ENCODE measurements at places on chromosomes 2 and 18. TPM values are rescaled to one million over a fixed set of nuclear protein-coding genes. Genes with fewer than 3 reads are reported as not detected.

The GIGYF2 gene
- total RNA-seq: 35.8 TPM

The SKOR2 gene
- total RNA-seq: not detected

The GCKR gene
- not detected for total RNA-seq

The TLX2 gene
- 0.19 TPM for total RNA-seq

The GAREM1 gene
- 0.57 TPM for total RNA-seq

The SLC5A7 gene
- total RNA-seq: 0.05 TPM

The SLC19A3 gene
- total RNA-seq: 0.57 TPM

The METAP1D gene
- 2.4 TPM for total RNA-seq

GRCh38 chr2:120814352-120814751, 78.7 kb downstream of the GLI2 start:
- H3K4me1 ChIP-seq: no peaks in the 10 kb centered on the region
- H3K27ac ChIP-seq: no peak overlapping the region
- DNase-seq: no peak
- H3K36me3 ChIP-seq: no peaks in the 10 kb centered on the region
- no peak overlapping the region for H3K4me3 ChIP-seq

DNA sequence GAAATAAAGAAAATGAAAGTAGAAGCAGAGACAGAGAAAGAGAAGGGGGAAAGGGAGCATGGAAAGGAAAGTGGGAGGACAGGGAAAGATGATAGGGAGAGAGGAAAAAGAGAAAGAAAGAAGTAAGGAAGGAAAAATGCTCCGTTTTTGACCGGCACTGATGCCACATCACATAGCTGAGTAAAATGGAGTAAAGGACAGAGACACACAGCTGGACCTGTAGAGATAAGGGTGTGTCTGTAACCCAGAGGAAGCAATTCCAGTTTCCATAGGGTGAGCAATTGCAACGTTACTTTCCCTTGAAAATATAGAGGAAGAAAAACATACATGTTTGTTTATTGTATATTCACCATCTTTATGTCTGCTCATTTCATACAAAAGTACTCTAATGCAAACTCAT, 1866.9 kb upstream of the PIK3C3 start:
- H3K27ac ChIP-seq: no peak overlapping the region
- H3K27me3 ChIP-seq: no peaks in the 10 kb centered on the region
- no peaks in the 10 kb centered on the region for H3K4me1 ChIP-seq
- no peak overlapping the region for H3K4me3 ChIP-seq

GRCh38 chr2:241304039-241304670, 11.3 kb downstream of the HDLBP start:
- H3K27ac ChIP-seq: no peak overlapping the region
- DNase-seq: no peak
- no peak overlapping the region for H3K4me3 ChIP-seq
- peaks cover 3% of the 10 kb centered on the region for H3K36me3 ChIP-seq
- H3K27me3 ChIP-seq: no peaks in the 10 kb centered on the region

DNA sequence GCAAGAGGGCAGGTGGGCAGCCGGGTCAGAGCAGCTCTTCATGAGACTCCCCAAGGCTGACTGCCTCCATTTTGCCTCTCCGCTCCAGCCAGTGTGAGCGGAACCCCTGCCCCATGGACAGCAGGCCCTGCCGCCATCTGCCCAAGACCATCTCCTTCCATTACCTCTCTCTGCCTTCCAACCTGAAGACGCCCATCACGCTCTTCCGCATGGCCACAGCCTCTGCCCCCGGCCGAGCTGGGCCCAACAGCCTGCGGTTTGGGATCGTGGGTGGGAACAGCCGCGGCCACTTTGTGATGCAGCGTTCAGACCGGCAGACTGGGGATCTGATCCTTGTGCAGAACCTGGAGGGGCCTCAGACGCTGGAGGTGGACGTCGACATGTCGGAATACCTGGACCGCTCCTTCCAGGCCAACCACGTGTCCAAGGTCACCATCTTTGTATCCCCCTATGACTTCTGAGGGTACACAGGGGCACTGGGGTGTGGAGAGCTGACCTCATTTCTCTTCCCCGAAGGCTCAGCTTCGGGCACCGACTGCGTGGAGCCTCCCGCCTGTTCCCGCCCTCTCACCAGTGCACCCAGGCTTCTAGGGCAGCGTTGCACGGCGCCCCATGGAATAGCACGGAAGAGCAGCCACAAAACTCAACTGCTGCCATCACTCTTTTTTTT, 49.0 kb downstream of the FBLN7 start:
- DNase-seq: no peak
- peak overlapping the region; percentile 99 for H3K27ac ChIP-seq
- no peaks in the 10 kb centered on the region for H3K27me3 ChIP-seq
- H3K4me1 ChIP-seq: peaks cover 38% of the 10 kb centered on the region
- H3K36me3 ChIP-seq: no peaks in the 10 kb centered on the region

- H3K4me3 ChIP-seq: peak overlapping the region; percentile 26
- DNase-seq: no peak
- H3K4me1 ChIP-seq: peaks cover 3% of the 10 kb centered on the region
- H3K27me3 ChIP-seq: peaks cover 45% of the 10 kb centered on the region
- no peak overlapping the region for H3K27ac ChIP-seq
Observed at GRCh38 chr18:26656431-26656943, 108.1 kb upstream of the KCTD1 start.

GRCh38 chr2:8002765-8003393, 679.0 kb upstream of the ID2 start:
- H3K36me3 ChIP-seq: no peaks in the 10 kb centered on the region
- no peak for DNase-seq
- no peak overlapping the region for H3K27ac ChIP-seq
- no peaks in the 10 kb centered on the region for H3K4me1 ChIP-seq

- no peaks in the 10 kb centered on the region for H3K27me3 ChIP-seq
- no peaks in the 10 kb centered on the region for H3K36me3 ChIP-seq
- no peak overlapping the region for H3K4me3 ChIP-seq
- peaks cover 53% of the 10 kb centered on the region for H3K4me1 ChIP-seq
- no peak for DNase-seq
Observed at GRCh38 chr2:69692424-69692823, 48.9 kb upstream of the AAK1 start.

DNA sequence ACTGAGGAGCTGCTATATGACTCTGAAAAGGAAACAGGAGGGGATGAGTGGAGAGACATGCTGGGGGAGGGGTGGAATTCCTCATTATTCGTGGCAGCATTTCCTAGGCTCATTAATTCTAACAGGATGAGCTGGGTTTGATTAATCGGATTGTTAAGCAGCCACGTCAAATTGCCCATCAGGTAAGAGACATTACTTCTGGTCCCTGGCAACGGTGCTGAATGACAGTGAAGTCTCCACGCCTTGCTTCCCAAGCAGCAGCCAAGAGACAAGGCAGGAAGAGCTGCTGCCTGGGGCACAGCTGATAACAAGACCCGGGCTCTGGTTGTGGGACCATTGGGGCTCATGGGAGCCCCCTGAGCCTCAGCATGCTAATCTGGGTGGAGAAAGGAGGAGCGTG, 86.6 kb downstream of the MARCHF4 start:
- no peak overlapping the region for H3K27ac ChIP-seq
- H3K4me3 ChIP-seq: no peak overlapping the region
- H3K27me3 ChIP-seq: no peaks in the 10 kb centered on the region
- H3K36me3 ChIP-seq: no peaks in the 10 kb centered on the region
- DNase-seq: no peak

Data from thymus (tissue), 14 donors.